ENCODE measurements at places on chromosomes 11 and 22.

- no peak for DNase-seq
These were observed 13.1 kb downstream of the CHID1 start for GRCh38 chr11:897253-898142.

DNA sequence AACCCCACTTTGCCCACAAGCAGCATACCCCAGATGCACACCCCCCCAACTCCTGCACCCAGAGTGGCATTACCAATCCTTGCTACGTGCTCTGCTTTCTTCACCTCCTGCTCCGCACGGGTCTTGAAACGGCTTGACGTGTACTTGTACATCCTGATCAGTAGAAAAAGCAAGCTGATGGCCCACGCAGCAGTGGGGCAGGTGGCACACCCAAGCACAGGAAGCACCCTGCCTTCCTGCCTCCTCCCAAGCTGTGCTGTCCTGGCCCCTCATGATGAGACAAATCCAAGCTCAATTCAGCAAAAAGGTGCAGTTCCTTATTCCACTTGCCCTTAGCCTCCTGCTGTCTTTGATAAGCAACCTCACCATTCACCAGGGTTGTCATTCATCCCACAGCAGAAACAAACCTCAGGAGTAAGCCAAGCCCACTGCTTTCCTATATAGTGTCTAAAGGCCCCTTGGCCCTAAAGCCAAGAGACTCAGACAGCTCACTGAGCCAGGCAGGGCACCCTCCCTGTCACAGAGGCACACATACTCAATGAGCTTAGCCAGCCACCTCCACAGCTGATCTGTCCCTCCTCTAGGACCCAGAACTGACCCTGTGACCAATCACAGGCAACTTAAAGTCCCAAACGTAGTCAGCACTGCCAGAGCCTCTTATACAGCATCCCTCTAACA lies 27.8 kb downstream of the MORC2 start:
- no peak for DNase-seq

GRCh38 chr11:72792437-72793021 lies 1.3 kb downstream of the STARD10 start:
- DNase-seq = no peak

GRCh38 chr22:47534804-47535410 lies 772.5 kb downstream of the TBC1D22A start:
- no peak for DNase-seq

- no peak for DNase-seq
These were observed 9.2 kb downstream of the PVALB start for GRCh38 chr22:36807627-36808026.

DNA sequence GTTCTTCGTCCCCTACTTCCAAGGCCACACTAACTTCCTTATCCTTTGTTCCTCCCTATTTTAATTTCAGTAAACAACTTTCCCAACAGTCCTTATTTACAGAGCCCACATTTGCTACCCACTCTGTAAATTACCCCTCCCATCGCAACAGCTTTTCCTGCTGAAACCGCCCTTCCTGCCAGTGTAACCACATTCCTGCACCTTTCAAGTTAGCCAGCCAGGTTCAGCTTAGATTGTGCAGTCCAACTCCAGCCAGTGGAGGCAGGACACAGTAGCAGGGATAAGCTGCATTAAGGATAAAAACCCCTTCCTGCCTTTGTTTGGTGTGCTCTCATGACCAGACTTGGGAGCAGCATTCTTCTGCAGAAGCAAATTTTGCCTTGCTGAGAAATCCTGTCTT lies 768.3 kb upstream of the ARHGAP42 start:
- no peak for DNase-seq

DNA sequence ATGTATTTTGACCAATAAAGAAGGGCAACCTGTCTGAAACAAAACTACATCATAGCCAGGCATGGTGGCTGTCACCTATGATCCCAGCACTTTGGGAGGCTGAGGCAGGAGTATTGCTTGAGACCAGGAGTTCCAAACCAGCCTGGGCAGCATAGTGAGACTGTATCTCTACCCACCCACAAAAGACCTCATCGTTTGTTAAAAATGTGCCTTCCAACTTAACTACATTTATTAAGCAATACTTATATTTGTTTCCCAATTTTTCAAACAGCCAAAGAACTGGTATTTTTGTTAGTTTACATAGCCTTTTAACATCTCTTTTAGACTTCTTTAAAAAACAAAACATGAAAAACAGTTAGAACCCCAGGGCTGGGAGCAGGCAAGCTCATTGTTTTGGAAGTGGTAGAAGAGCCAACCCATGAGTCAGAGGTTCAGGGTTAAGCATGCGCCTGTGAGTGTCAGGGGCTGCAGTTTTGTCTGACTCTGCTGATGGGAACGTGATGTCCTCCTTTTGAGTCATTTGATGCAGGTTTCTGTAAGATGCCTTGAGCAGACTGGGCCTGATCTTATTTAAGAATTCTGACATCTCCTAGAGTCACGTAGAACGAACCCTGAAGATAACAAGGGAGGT lies 53.9 kb upstream of the CRTAM start:
- DNase-seq = no peak

DNA sequence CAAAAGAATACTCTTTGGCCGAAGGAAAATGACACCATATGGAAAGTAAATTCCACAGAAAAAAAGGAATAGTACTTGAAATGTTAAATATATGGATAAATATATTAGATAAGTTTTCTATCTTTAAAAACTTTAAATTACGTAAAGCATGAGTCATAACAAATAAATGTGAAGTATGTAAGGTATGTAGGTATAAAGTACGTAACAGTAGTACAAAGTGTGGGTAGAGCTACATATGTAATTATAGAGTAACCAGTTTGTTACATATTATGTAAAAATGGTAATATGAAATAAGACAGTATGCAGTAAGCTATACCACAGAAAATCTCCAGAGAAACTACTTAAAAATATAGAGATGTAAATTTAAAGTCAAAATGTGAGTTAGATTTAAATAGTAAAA lies 582.3 kb upstream of the CHORDC1 start:
- no peak for DNase-seq

DNA sequence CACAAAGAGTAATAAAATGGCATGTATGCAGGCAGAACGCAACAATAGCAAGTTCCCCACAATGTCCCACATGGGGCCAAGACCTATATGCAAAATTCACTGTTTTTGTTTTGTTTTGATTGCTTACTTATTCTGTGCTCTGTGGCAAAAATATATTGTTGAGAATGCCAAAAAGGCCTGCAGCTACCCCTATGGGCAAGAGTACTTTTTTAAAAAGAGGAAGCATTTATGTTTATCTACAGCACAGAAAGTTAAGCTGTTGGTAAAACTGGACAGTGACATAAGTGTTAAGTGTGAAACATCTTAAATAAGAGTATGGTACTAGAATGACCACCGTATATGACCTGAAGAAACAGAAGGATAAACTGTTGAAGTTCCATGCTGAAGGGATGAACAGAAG lies 301.9 kb upstream of the ZC3H12C start:
- DNase-seq = no peak

DNA sequence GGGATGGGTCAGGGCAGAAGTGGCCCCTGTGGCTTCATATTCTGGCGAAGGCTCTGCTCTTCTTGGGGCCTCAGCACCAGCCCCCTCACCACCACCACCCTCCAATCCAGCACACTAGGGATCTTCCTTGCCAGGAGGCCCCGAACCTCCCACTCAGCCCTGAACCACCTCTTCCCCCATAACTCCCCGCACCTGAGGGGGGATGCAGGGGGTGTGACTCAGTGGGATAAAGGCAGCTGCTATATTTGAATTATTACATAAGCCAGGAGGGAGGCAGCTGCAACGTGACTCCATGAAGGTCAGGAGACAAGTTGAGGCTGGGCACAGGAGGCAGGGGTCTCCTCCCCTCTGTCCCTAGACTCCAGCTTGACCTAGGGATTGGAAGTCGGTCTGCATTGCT lies 5.6 kb upstream of the PDE2A start:
- DNase-seq = no peak

DNA sequence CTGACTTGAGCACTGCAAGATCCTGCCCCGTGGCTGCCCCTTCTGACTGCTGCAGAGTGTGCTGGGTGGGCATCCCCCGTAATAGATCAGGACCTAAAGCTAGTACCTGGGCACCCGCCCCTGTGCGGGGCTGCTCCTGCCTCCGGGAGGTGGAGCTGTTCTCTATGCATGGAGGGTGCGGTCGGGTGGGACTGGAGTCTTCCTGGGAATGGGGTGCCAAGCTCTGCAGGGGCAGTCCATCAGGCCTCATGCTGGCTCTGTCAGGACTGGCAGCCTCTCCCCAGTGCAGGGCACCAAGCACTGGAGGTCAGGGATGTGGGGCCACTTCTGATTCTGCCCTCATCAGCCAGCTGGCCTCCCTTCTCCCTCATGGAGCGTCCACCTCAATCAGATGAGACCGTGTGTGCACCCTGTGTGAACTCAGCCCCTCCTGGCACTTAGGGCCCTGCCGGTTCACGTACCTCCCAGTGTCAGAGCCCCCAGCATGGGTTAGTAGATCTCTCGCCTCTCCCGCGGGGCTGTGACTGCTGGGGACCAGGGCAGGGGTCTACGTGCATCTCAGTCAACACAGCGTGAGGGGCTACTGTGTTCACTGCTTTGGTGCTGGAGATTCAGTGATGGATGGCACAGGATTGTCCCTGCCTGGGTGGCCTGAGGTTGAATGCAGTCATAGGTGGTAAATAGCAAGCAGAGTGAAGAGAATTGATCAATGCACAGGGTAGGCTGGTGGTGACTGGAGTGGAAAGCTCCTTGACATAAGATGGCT lies 30.8 kb downstream of the MPPED1 start:
- no peak for DNase-seq

DNA sequence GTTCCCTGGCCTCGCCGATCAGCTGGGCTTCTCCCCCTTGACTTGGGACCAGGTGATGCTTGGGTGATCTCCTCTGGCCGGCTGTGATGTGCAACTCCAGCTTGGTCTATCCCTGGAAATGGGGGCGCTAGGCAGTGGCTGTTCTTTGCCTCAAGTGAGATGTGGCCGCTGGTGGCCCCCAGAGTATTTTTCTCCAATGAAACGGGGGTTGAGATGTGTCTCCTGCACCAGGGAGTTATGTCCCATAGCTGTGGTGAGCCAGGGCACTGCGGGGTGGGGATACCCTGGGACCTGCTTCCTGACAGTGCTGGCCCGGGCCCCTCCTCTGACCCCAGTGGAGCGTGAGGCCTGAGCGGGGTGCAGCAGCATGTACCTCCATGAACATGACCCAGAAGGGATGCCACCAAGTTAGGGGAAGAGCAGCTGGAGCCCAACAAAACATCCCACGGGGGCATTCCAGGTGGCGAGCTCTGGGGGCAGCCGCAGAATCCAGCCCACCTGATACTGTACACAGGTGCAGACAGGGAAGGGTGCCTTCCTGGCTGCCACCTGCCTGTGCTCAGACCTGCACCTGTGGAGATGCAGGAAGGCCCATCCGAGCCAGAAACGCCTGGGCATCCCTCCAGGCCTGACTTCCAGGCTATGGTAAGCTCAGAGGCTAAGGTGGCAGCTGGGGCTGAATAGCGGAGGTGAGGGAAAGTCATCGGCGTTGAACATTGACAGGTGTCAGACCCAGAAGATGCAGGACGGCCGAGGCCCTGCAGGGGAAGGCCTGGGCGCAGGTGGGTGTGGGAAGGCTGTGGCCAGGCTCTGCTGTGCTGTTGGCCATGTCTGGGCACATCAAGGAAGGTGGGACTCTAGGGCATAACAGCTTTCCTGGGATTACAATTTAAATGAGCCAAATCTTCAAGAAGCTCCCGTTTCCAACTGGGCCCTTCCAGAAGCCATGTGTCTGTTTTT lies 97.3 kb downstream of the CTTN start:
- no peak for DNase-seq
